ENCODE measurements at places on chromosomes 7 and 10. TPM values are rescaled to one million over a fixed set of nuclear protein-coding genes. Genes with fewer than 3 reads are reported as not detected.

CNPY1 gene
- total RNA-seq: not detected

CLDN12 gene
- 26.9 TPM for total RNA-seq

OR2A5 gene
- not detected for total RNA-seq

BNIP3 gene
- 40.9 TPM for total RNA-seq

CAV1 gene
- 457 TPM for total RNA-seq

IDI2 gene
- not detected for total RNA-seq

ZNF853 gene
- 2.2 TPM for total RNA-seq

ANKRD7 gene
- total RNA-seq: 0.21 TPM

HOXA6 gene
- total RNA-seq: 2.5 TPM

FRAT1 gene
- 1.8 TPM for total RNA-seq

CAMK2B gene
- total RNA-seq: 0.20 TPM

LRRC4 gene
- total RNA-seq: not detected

GPR26 gene
- not detected for total RNA-seq

CRTAC1 gene
- total RNA-seq: 1.8 TPM

NAT16 gene
- 0.17 TPM for total RNA-seq

CADPS2 gene
- 0.12 TPM for total RNA-seq

CLEC5A gene
- not detected for total RNA-seq

HTR5A gene
- total RNA-seq: not detected

BPGM gene
- 18.6 TPM for total RNA-seq

ADRB1 gene
- 0.54 TPM for total RNA-seq

RAMP3 gene
- total RNA-seq: not detected

MYL10 gene
- not detected for total RNA-seq

FAM25A gene
- total RNA-seq: not detected

SPDYE3 gene
- not detected for total RNA-seq

WEE2 gene
- total RNA-seq: not detected

RPEL1 gene
- not detected for total RNA-seq

MACROH2A2 gene
- 24.8 TPM for total RNA-seq

ATP6V1F gene
- total RNA-seq: 255 TPM

RGR gene
- not detected for total RNA-seq

MEOX2 gene
- not detected for total RNA-seq

ELMO1 gene
- 2.8 TPM for total RNA-seq

OR2A12 gene
- not detected for total RNA-seq

POLR1F gene
- total RNA-seq: 14.8 TPM

ADIRF gene
- not detected for total RNA-seq

SLC13A1 gene
- total RNA-seq: not detected

SKIDA1 gene
- 1.3 TPM for total RNA-seq

TMEM72 gene
- total RNA-seq: not detected

UPK3BL2 gene
- 3.8 TPM for total RNA-seq

NUTM2E gene
- total RNA-seq: 0.39 TPM

CHAT gene
- total RNA-seq: not detected

SAP25 gene
- 0.28 TPM for total RNA-seq

DRGX gene
- not detected for total RNA-seq

GIMAP1 gene
- not detected for total RNA-seq

FLNC gene
- total RNA-seq: 4.9 TPM

TLX1 gene
- not detected for total RNA-seq

PTPN20 gene
- 4.9 TPM for total RNA-seq

SVOPL gene
- not detected for total RNA-seq

ARL5B gene
- 12.9 TPM for total RNA-seq

AKR1D1 gene
- total RNA-seq: not detected

HOXA3 gene
- 7.6 TPM for total RNA-seq

PNLIPRP1 gene
- total RNA-seq: not detected

ZKSCAN1 gene
- total RNA-seq: 12.2 TPM

HECW1 gene
- total RNA-seq: 12.2 TPM

LIPN gene
- not detected for total RNA-seq

NME8 gene
- not detected for total RNA-seq

Data from A549 treated with DMSO at 1 μM for 4 hours (cell line).